Endodermal cell (in vitro differentiated cells): ENCODE measurements at places on chromosomes 1 and 21. TPM values are rescaled to one million over a fixed set of nuclear protein-coding genes. Genes with fewer than 3 reads are reported as not detected.

CA6 gene
- not detected in 2 replicates for total RNA-seq

PDZK1IP1 gene
- not detected in 3 replicates for total RNA-seq

CTSE gene
- total RNA-seq = 0.42 TPM in 1 of 3 replicates, not detected in the others

EFHD2 gene
- 42.1 and 47.6 TPM in 2 replicates for total RNA-seq

DNA sequence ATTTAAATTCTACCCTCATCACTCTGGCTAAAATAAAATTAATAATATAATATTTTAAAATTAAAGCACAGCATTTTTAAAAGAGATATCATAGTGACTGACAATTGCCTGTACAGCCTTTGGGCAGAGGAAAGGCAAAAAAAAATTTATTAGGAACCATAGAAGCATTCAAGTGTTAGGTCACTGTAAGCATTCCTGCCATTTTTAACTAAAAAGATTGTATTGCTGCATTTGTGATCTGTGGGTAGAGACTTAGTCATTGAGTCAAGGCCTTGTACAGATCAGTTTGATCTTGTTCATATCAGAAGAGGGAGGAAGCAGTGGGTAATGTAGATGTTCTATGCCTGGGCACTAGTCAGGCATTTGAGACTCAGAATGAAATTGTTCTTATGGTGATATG, 109.9 kb downstream of the LYPLAL1 start:
- no peaks in the 10 kb centered on the region for H3K4me1 ChIP-seq
- no peak for DNase-seq
- H3K4me3 ChIP-seq = no peak overlapping the region
- no peaks in the 10 kb centered on the region for H3K36me3 ChIP-seq
- H3K27ac ChIP-seq = no peak overlapping the region

GRCh38 chr1:231934797-231935196, 308.2 kb downstream of the DISC1 start:
- H3K36me3 ChIP-seq = no peaks in the 10 kb centered on the region
- no peak overlapping the region for H3K4me3 ChIP-seq
- no peak overlapping the region for H3K27ac ChIP-seq
- no peak for DNase-seq
- H3K4me1 ChIP-seq = peaks cover 27% of the 10 kb centered on the region

DNA sequence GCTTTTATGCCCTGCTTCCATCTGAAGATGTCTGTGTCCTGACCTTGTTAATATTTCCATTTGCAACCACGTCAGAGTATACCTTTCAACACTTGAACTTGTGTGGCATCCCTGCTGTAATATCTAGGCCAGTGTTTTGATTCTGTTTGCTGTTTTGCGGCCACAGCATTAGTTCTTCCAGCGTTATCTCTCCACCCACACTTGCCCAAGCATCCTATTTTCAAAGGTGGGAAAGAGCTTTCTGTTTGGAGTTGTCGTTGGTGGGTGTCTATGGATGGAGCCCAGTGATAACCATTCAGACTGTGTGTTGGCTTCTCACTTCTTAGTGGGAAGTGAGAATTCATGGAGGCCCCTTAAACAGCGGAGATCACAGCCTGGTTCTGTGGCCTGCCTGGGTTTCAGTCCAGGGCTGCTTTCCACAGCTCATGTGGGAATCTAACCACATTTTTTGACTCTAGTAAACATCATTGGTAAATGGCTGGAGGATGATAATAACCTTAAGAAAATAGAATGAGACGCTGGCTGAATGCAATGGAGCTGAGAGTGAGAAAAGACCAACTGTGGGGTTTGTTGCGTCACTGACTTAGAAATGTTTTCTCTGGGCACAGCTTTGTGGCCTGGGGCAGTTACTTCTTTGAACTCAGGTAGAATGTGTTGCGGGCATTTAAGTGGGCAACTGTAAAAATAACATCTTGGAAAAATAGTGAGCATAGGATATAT, 7.6 kb downstream of the TENT5C start:
- H3K27ac ChIP-seq = no peak overlapping the region
- peaks cover 10% of the 10 kb centered on the region for H3K4me1 ChIP-seq
- H3K27me3 ChIP-seq = peaks cover 6% of the 10 kb centered on the region
- peak; percentile 21 for DNase-seq
- no peak overlapping the region for H3K4me3 ChIP-seq

DNA sequence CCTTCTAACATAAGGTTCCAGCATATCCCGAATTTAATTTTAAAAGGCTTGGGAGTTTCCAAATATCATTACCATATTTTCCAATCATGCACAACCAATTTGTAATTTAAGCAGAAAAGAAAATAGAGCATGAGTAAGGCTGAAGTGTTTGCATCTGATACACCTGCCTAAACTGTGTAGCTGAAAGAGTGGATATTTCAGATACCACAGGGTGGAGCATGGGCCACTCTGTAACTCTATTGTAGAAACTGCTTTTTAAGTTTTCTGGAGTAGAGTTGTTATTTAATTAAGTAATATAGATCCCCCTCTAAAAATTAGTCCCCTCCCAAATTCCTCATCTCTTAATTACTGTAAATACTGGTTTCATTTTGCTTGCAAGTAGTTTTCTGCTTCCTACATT, 199.8 kb downstream of the USP25 start:
- H3K4me3 ChIP-seq = no peak overlapping the region
- no peaks in the 10 kb centered on the region for H3K4me1 ChIP-seq
- DNase-seq = no peak
- no peaks in the 10 kb centered on the region for H3K27me3 ChIP-seq

DNA sequence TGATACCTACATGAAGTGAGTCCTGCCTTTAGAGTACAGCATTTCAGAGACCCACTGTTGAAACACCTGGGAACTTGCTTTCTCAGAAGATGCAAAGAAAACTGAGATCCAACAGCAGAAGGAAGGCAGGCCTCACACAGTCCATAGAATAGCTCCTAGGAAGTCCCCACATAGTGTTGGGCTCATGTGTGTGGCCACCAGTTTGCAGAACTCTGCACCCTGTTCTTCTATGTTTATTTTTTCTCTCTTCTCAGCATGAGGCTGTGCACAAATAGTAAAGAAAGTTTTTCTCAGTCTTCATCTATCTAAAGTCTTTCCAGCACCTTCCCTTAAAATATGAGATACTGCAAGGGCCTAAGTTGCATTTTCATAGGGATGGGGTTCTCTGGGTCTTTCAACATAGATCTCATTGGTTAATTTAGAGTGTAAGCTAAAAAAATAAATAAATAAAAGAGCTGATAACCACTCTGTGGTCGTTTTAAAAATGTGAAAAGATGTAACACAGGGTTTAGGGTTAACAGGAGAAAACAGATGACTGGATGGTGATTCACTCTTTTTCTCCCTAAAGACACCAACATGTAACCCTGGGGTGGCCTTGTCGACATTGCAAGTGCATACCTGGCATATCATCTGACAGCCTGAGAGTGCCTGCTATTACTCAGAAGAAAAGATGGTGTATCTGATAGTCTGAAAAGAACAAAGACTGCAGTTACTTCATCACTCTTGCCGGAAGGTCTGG, 94.6 kb downstream of the ZC3H11B start:
- no peaks in the 10 kb centered on the region for H3K36me3 ChIP-seq
- H3K4me1 ChIP-seq = no peaks in the 10 kb centered on the region
- DNase-seq = no peak
- H3K4me3 ChIP-seq = no peak overlapping the region

- no peak overlapping the region for H3K4me3 ChIP-seq
- H3K4me1 ChIP-seq = peaks cover 6% of the 10 kb centered on the region
- H3K27me3 ChIP-seq = no peaks in the 10 kb centered on the region
- H3K36me3 ChIP-seq = no peaks in the 10 kb centered on the region
- no peak overlapping the region for H3K27ac ChIP-seq
These were observed 14.0 kb upstream of the PODN start for GRCh38 chr1:53047737-53048736.

DNA sequence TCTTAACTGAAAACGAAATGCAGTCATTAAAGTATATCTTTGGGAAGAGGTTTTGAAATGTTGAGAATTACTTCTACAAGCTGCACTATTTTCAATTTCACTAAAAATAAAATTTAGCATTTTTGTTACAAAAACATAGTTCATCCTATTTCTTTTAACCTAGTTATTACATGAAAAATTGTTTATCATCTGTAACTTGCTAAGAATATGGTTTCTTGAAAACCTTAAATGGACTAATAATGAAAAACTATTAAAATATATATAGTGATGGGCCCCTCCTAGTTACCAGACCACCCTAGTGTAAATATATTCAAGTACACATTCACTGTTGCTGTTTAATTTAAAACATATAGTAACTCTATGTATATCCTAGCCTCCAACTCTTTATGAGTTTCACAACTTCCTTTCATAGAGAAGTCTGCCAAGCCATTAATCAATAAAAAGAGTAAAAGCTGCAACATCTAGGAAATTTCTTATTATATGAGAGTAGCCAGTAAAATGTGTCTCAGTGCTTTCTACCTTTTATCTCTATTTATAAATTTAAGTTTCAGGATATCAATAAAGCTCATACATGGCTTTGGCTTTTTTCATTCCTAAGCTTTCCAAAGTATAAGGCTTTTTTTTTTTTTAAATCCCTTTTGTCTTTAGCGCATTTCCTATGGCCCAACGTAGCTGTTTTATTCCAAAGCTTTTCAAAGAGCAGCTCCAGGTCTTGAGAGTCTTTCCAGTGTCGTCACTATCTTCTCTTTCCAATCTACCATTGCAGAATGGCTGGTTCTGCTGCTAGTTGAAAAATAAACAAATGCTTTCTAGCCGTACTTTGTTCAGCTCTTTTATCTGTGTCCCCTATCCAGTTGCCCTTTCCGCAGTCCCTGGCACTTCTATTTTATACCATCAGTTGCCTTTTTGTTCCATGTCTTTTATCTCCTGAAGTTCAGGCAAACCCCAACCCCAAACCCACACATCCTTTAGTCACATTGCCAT, 6.5 kb downstream of the IRF2BP2 start:
- H3K4me3 ChIP-seq = peak overlapping the region; percentile 92
- H3K36me3 ChIP-seq = peaks cover 54% of the 10 kb centered on the region
- no peaks in the 10 kb centered on the region for H3K4me1 ChIP-seq
- no peak for DNase-seq
- H3K27ac ChIP-seq = peak overlapping the region; percentile 52

DNA sequence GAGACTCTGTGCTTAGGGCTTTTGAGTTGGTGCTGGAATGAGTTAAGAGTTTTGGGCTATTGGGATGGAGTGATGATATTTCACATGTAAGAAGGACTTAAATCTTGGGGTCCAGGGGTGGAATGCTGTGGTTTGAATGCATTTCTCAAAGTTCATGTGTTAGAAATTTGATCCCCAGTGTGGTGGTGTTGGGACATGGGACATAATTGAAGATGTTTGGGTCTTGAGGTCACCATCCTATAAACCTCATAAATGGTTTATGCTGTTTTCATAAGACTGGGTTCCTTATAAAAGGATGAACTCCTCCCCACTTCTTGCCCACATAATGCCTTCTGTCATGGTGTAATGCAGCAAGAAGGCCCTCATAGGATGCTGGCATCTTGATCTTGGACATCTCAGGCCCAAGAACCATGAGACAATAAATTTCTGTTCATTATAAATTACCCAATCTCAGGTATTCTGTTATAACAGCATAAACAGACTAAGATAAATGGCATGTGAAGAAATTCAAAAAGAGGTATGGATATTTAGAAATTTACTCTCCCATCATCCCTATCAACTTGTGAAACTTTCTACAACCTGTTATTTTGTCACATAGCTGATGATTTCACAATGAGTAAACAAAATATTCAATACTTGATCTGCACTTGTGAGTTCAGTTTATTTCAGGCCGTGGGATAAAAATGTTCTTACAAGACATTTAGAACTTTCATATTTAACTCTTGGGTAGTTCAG, 48.0 kb upstream of the NEK7 start:
- no peaks in the 10 kb centered on the region for H3K36me3 ChIP-seq
- H3K27ac ChIP-seq = no peak overlapping the region
- DNase-seq = no peak
- H3K4me3 ChIP-seq = no peak overlapping the region
- no peaks in the 10 kb centered on the region for H3K4me1 ChIP-seq
- no peaks in the 10 kb centered on the region for H3K27me3 ChIP-seq

DNA sequence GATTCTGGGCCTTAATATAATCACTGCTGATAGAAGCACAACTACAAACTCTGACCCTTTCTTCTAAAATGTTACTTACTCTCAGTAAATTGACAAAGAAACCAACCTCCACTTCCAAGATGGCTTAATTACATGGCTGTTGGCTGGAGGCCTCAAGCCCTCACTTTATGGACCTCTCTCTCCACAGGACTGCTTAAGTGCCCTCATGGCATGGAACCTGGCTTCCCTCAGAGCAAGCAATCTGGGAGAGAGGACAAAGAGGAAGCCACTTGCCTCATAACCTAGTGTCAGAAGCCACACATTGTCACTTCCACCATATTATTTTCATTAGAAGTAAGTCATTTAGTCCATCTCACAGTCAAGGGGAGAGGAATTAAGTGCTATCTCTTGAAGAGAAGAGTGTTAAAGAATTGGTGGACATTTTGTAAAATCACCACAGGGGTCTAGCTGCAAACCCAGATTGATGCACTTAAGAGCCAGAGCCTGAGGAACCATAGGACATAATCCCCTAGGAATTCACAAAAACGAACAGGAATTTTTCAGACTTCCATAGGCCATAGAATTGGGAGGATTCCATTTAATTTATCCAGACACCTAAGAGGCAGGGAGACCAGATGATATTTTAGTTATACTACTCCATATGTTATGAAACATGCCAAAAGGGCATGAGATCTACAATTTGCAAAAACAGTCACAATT, 97.5 kb upstream of the TNFSF4 start:
- peak overlapping the region; percentile 37 for H3K4me3 ChIP-seq
- no peaks in the 10 kb centered on the region for H3K27me3 ChIP-seq
- no peak for DNase-seq
- peaks cover 17% of the 10 kb centered on the region for H3K4me1 ChIP-seq

- no peaks in the 10 kb centered on the region for H3K27me3 ChIP-seq
- H3K36me3 ChIP-seq = no peaks in the 10 kb centered on the region
- no peak for DNase-seq
- H3K27ac ChIP-seq = no peak overlapping the region
- no peak overlapping the region for H3K4me3 ChIP-seq
These were observed 79.0 kb downstream of the ST3GAL3 start for GRCh38 chr1:43786201-43786958.

- H3K4me1 ChIP-seq = no peaks in the 10 kb centered on the region
- H3K36me3 ChIP-seq = no peaks in the 10 kb centered on the region
- no peak overlapping the region for H3K27ac ChIP-seq
- no peak for DNase-seq
- no peak overlapping the region for H3K4me3 ChIP-seq
These were observed 87.7 kb downstream of the C4BPA start for GRCh38 chr1:207191776-207192175.

GRCh38 chr1:220703305-220703704, 13.1 kb downstream of the C1orf115 start:
- no peak for DNase-seq
- H3K4me3 ChIP-seq = no peak overlapping the region
- no peak overlapping the region for H3K27ac ChIP-seq
- H3K27me3 ChIP-seq = no peaks in the 10 kb centered on the region
- H3K4me1 ChIP-seq = peaks cover 4% of the 10 kb centered on the region
